ENCODE measurements at places on chromosomes 16 and 17.
A peak's percentile ranks its signal among the peaks of the same experiment; 100 is the strongest.

DNA sequence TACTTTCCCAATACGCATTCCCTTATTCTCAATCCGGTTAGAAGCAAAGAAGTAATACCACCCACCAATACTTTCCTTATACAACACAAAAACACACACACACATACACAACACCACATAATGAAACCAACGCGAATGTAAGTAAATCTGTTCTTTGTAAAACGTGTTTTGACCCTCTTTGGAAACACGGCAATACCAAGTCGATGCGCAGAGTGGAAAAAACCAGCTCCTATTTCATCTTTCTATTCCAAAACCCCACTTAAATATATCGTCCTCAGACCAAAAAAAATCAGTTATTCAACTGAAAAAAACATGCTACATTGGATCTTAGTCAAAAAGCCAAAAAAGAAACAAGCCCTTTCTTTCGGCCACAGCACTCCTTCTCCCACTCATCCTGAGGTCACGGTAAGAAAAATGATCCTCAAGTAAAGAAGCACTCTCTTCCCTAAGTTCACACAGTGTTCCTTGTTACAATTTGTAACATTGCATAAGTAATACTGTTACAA lies 31.0 kb upstream of the ARL4D start:
- DNase-seq: peak; percentile 71

DNA sequence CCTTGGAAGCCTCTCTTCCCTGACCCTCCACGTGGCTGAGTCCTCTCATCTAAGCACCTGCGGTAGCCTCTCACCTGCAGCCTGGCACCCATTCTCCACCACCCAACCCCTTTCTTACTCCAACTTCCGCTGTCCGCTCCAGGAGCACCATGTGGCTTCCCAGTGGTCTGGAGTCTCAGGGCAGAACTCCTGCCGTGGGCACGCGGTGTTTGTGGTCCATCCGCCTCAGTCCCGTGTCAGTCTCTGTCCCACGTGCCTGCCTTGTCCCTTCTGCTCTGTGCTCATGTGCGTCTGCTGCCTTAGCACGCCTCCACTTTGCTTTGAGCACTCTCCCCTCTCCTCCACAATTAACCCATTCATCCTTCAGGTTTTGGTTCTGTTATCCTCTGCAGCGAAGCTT lies 49.7 kb downstream of the KATNIP start:
- no peak for DNase-seq

DNA sequence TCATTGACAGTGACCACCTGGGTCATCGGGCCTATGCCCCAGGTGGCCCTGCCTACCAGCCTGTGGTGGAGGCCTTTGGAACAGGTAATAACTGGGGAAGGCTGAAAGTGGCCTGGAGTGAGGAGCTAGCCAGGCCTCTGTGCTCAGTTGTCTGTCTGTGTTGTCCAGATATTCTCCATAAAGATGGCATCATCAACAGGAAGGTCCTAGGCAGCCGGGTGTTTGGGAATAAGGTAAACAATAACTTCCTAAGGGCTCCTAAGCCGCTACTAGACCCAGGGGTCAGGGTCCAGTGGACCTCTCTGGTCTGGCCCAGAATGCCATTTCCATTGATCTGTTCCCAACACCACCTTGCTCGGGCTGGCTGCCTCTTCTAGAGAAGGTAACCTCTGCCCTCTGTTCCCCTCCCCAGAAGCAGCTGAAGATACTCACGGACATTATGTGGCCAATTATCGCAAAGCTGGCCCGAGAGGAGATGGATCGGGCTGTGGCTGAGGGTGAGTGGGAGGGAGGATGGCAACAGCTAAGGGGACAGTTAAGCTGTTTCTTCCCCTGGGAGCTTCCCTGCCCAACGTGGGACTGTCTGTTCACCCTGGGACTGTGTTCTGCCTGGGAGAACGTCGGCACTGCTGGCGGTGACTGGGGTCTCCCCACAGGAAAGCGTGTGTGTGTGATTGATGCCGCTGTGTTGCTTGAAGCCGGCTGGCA lies 1.9 kb upstream of the MLX start:
- DNase-seq: no peak

- no peak for DNase-seq
These were observed 134.4 kb downstream of the SPACA3 start for GRCh38 chr17:33126086-33126485.

DNA sequence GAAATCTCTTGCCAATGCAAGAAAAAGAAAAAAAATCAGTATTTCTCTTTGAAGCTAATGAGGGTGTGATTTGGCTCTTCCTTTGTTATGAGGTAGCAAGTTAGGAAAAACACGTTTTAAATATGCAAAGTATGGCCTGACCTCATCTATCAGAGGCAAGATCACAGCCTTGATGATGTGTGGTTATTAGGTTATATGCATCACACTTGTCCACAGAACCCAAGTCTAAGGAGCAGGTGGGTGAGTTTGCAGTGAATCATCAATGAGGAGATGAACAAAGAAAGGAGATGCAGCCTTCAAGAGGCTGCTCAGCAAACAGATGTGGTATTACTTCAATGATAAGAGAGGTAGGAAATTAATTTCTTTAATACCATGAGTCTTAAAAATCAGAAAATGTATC lies 594.8 kb upstream of the CDH5 start:
- DNase-seq: no peak

GRCh38 chr17:82961366-82962162 lies 117.8 kb upstream of the METRNL start:
- no peak for DNase-seq

DNA sequence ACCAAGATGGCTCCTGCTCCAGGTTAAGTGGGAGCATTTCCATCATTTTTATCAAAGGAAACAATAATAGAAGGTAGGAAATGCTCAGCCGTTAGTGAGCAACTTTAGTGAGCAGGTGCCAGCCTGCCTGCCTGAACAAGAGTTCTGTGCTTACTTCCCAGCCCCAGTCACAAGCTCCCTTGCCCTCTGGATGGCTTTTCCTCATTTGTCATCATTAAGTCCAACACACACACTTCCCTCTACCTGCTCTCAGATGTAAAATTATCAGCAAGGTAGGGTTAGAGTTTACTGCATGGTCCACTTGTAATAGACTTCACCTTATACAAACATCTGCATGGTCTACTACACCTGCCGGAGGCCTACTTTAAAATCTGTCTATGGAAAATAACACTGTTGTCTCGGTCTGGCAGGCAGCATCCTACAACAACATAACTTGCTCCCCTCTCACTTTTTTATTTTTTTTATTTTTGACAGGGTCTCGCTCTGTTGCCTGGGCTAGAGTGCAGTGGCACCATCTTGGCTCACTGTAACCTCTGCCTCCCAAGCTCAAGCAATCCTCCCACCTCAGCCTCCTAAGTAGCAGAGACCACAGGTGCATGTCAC lies 12.7 kb downstream of the TEX2 start:
- DNase-seq: no peak

GRCh38 chr17:79002796-79003593 lies 6.6 kb downstream of the CANT1 start:
- no peak for DNase-seq

DNA sequence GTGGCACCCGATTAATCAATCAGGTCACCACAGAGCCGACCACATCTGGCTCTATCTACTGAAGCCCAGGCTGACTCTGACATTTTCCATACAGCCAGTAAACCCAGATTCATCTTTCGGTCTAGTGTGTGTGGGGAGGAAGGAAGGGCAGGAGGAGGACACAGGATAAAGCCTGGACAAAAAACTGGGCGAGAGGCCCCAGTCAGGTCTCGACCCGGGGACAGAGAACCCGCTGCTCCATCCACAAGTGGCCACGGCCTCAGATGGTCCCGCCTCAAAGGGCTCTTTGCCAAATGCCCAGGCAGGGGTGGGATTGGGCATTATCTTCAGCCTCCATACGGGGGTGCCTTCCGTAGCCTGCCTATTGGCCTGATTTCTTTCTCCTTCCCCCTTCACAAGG lies 7.8 kb downstream of the ABR start:
- DNase-seq: no peak

DNA sequence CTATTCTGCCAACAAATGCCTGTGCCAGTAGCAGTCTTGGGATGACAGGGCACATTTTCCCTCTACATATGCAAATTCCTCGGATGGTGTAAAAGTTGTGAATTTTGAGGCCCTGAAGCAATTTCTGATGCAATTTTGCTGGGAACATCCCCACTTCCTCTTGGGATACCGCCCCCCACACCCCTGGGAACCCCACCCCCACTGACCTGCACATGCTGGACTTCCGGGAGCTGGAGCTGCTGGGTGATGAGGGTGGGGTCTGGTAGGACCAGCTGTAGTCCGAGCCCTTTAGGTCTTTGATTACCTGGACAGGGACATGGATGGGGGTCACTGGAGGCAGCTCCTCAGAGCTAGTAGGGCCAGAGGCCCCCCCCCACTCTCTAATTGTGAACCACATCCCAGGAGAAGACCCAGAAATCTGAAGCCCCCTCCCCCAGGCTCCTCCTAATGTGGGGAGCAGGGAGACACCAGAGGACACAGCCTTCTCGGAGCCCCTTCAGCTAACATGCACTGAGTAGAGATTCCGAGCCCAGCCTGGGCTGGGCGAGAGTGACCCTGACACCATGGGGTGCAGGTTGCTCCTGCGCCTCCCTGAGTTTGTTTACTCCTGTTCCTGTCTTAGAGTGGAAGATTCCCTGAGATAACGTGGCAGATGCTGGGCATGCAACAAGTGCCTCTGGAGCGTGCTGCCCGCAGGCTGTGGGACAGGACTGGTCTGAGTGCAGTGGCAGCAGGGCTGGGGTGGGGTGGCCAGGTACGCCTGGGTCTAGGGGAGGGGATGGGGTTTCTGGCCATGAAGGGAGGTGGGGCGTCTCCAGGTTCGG lies 9.0 kb downstream of the MTSS2 start:
- no peak for DNase-seq

GRCh38 chr17:32283745-32284201 lies 18.1 kb downstream of the RHBDL3 start:
- no peak for DNase-seq

- no peak for DNase-seq
These were observed 488 bp upstream of the NTN3 start for GRCh38 chr16:2470603-2471015.

- DNase-seq: peak; percentile 56
These were observed 933 bp downstream of the CCR7 start for GRCh38 chr17:40564195-40564882.

DNA sequence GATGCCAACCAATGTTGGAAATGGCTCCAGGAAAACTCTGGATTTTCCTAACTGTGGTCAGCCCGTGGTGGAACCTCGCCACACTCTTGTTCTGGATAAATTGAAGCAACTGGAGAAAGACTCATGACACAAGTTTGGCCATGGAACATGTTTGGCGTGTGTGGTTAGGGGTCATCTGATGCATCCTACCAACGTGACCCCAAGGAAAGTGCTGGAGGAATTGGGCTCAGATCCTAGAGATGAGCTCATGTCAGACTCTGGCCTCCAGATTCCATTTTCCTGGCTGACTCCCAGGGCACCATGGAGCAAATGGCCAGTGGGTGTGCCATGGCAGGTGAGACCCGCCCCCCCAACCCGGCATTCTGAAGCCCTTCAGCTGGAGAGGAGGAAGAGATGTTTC lies 58.5 kb downstream of the CACNG5 start:
- DNase-seq: no peak

DNA sequence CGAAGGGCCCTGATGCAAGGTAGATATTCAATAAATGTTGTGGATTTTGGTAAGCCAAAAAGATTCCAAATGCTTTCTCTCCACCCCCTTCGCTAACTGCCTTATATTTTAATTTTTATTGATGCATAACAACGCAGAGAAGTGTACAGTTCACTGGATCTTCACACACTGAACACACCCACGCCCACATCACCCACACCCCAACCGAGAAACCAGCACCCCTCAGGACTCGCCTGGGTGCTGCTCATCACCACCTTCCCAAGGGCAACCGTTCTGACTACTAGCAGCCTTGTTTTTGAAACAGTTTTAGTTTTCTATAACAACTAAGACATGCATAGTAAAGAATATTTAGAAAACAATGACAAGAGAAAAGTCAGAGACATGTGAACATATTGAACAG lies 9.1 kb upstream of the PLCG2 start:
- DNase-seq: no peak

DNA sequence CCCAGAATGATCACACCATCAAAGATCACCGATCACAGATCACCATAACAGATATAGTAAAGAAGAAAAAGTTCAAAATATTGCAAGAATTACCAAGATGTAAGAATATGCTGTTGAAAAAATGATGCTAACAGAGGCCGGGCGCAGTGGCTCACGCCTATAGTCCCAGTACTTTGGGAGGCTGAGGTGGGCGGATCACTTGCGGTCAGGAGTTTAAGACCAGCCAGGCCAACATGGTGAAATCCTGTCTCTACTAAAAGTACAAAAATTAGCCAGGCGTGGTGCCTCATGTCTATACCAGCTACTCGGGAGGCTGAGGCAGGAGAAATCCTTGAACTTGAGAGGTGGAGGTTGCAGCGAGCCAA lies 53.2 kb downstream of the CPPED1 start:
- DNase-seq: no peak

DNA sequence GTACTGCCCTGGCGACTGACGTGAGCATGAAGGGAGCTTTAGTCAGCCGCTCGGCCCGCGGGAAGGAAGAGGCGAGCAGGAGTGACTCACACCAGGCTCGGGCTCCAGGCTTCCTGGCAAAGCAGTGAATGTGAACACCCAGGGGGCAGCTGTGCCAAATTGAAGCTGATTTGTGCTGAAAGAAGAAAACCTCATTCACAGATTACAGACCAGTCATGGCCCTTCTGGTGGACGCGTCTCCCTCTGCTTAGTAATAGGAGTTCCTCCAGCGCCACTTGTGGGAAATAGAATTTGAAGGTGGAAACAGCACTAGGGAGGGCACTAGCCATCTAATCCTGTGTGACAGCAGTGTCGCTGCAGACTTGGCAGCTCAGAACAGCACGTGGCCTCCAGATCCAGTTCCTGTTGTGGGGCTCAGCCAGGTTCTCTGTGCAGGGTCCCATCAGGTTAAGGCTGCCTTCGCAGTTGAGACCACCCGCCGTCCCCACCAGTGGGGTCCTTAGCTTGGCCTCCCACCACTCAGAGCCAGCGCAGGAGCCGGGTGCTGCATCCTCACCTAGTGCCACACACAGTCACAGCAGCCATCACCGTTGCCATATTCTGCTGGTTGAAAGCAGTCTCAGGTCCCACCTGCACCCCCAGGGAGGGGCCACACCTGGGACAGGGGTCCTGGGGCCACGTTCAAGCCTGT lies 164.5 kb upstream of the CHMP6 start:
- no peak for DNase-seq

- peak; percentile 93 for DNase-seq
These were observed 2.7 kb downstream of the ZFPM1 start for GRCh38 chr16:88455610-88456355.

DNA sequence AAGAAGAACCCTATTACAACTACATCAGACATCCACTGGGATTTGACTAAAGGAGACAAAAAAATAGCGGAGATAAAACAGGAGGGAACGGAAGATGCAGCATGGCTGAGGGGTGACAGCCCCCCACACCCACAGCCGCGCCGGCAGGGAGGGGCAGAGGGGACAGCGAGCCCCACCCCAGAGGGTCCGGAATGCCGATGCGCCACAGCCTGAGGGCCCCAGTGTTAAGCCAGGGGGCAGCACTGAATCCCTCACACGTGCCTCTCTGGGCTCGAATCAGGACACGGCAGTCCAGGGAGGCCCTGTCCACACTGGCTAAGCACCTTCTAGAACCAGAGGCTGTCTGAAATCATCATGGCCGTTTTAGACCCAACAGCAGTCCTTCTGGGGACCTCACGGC lies 18.8 kb downstream of the MAP1LC3B start:
- no peak for DNase-seq
